ENCODE measurements at places on chromosomes 2 and 18. TPM values are rescaled to one million over a fixed set of nuclear protein-coding genes. Genes with fewer than 3 reads are reported as not detected.

Gene GPR75
- total RNA-seq: 1.5 TPM

Gene EMILIN2
- total RNA-seq: 17.1 TPM

Gene SPATS2L
- 174 TPM for total RNA-seq

Gene WDR12
- total RNA-seq: 60.5 TPM

Gene SPP2
- not detected for total RNA-seq

Gene GPR35
- total RNA-seq: 5.2 TPM

Gene WNT6
- not detected for total RNA-seq

Gene EVA1A
- 70.8 TPM for total RNA-seq

Gene LYPD6
- 2.4 TPM for total RNA-seq

Gene HOXD8
- total RNA-seq: 1.9 TPM

Gene BMP10
- not detected for total RNA-seq

Gene CD28
- total RNA-seq: not detected
